OCI-LY7 (cell line): ENCODE measurements at places on chromosomes 2 and 18. TPM values are rescaled to one million over a fixed set of nuclear protein-coding genes. Genes with fewer than 3 reads are reported as not detected.

PPM1G gene
- total RNA-seq: 138 and 147 TPM in 2 replicates

PLA2R1 gene
- total RNA-seq: not detected in 2 replicates

ALPG gene
- total RNA-seq: not detected in 2 replicates

DSG1 gene
- total RNA-seq: not detected in 2 replicates

NOL4 gene
- total RNA-seq: 0.27 and 0.74 TPM in 2 replicates

UGT1A8 gene
- not detected in 2 replicates for total RNA-seq

DNA sequence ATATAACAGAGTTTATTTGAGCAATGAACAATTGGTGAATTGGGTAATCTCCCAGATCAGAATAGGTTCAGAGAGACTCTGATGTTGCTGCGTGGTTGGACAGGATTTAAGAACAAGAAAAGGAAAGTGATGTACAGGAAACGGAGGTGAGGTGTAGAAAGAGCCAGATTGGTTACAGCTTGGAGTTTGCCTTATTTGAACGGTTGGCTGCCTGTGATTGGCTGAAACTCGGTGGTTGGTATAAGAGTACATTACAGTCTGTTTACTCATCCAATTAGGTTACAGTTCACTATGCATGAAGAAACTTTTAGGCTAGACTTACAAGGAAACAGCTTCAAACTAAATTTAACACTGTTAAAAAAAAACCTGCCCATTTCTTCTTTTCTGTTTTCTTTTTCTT is 68.0 kb upstream of the CABLES1 start:
- peak; percentile 32 for DNase-seq

GRCh38 chr2:10269291-10269690 is 33.4 kb upstream of the HPCAL1 start:
- no peak for DNase-seq

DNA sequence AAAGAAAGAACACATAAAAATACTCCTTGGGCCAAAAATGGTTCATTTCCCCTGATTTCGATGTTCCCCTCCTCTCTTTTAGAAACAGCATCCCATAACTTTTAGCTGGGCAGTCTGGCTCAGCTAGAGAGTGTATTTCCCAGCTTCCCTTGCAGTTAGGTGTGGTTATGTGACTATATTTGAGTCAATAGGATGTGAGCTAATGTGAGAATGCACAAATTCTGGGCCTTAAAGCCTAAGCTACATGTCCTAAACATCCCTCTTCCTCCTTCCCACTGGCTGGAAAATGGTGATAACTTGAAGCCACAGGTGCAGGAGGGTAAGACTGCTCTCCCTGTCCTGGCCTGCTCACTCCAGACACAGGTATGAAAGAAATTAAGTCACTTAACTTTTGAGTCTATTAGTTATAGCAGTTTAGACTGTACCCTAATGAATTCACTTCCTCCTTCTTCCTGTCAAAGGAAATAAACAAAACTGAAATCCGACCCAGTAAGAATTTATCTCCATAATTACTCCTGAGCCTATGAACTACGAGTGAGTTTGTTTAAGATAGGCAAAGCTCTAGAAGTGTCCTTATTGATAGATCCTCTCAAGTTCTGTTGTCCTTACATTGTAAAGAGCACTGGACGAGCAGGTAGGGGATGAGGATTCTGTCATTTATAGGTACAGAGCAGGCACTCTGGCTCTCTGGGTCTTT is 177.6 kb downstream of the MTX2 start:
- DNase-seq: no peak

DNA sequence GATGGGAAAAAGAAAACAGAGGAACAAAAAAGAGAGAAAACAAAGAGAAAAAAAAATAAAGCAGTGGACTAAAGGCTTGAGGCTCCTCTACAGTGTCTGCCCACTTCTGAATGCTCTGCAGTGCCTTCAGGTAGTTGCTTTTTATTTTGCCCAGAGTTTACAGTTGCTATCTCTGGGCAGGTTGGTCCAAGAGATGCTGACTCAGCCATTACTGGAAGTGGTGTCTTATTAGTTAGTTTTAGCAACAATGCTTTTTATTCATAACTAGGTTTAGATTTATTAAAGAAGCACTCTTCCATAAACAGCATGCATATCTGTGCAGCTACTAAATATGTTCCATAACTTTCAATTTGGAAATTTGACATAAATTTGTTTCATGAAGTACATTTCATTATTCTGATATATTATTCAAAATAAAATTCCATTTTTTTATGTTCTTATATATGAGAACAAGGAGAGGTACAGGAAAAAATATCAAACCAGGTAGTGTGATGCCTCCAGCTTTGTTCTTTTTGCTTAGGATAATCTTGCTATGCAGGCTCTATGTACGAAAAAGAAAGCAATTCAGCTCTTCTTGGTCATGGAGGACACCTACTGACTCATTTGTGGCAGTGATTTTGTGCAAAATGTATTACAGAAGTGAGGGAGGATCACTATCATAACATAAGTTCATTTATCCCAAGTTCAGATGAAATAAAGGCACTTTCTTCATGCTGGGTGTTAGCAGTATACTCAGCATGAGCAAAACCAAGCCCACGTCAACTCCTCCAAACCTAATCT is 69.5 kb downstream of the RPIA start:
- DNase-seq: peak; percentile 48

- no peak for DNase-seq
Observed at GRCh38 chr2:66212749-66213148, 222.2 kb upstream of the MEIS1 start.

GRCh38 chr18:40407909-40408308 is 1547.1 kb upstream of the PIK3C3 start:
- no peak for DNase-seq

DNA sequence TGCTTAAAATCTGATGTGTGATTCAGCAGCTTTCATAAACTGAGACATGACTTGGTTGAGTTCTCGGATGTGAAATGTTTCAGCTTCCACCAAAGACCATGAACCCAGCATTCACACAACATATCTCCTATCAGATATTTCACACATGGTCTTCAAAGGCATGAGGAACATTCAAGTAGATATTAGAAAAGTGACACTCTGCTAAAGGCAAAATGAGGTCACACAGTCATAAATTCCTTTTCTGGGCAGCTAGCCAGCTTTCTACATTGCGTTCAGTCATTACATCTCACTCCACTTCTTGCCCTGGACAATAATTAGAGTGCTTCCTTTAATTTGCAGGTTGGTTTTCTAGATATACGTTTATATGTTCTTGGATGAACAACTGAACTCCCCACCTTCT is 96.7 kb downstream of the GAREM1 start:
- DNase-seq: no peak

- DNase-seq: no peak
Observed at GRCh38 chr2:16765356-16765755, 99.7 kb upstream of the CYRIA start.
